Activated naive CD8-positive, alpha-beta T cell treated with anti-CD3 and anti-CD28 coated beads, Interleukin-2, amount 50 U/mL, for 16 hours (primary cell): ENCODE measurements at places on chromosomes 6 and 20.

DNA sequence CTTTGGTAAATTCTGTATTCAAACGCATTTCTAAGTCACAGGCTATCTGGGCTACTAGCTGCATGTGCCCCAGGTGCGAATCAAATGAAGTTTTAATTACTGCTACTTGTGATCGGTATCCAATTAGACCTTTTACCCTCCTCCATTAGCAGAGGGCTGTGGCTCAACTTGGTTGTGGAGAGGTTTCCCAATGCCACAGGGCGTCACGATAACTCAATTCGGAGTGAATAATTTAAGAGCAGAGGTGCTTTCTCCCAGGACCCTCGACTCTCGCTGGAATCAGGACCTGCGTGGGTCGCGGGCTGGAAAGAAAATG lies 640 bp downstream of the SAYSD1 start:
- DNase-seq, result no peak

- no peak for DNase-seq
These were observed 15.8 kb downstream of the KCNQ2 start for GRCh38 chr20:63456429-63457284.

- DNase-seq, result no peak
These were observed 61.7 kb upstream of the EMILIN3 start for GRCh38 chr20:41428285-41428684.

GRCh38 chr6:26350858-26351543 lies 14.0 kb upstream of the BTN3A2 start:
- no peak for DNase-seq
